Activated CD4-positive, alpha-beta memory T cell treated with anti-CD3 and anti-CD28 coated beads, Interleukin-2, amount 10 ng/mL, durations not matched to agents 7 days and 5 days (primary cell): ENCODE measurements at places on chromosomes 7 and 10. TPM values are rescaled to one million over a fixed set of nuclear protein-coding genes. Genes with fewer than 3 reads are reported as not detected.

- no peak for DNase-seq
These were observed 176.1 kb upstream of the SEMA3C start for GRCh38 chr7:81094952-81095351.

DNA sequence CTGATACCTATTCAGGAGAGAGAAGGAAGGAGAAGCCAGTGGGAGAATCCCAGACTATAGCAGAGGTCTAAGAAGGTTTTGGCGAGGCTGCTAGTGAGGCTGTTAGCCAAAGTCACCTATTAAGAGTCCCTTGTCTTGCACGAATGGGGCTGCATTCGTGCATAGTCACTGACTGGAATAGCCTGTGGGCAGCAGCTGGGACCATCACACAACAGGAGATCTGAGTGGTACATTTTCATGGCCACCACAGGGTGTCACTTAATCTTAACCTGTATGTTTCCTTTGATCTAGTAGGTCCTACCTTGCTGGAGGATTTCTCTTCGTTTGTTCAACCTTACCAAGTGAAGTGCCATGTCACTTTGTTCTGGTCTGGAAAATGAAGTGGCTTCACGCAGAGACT, 319.9 kb downstream of the BMPER start:
- DNase-seq = no peak

- no peak for DNase-seq
These were observed 45.1 kb upstream of the ADAM12 start for GRCh38 chr10:126433351-126433750.

Gene EEPD1
- 8.5 TPM for total RNA-seq

Gene CPED1
- total RNA-seq = not detected
